Calu3 (cell line): ENCODE measurements at places on chromosomes 2 and 18. TPM values are rescaled to one million over a fixed set of nuclear protein-coding genes. Genes with fewer than 3 reads are reported as not detected.

CCDC121 gene
- 5.5 and 6.3 TPM in 2 replicates for total RNA-seq

SERPINB4 gene
- 0.76 TPM in 1 of 2 replicates, not detected in the other for total RNA-seq

ETAA1 gene
- total RNA-seq: 12.2 and 12.6 TPM in 2 replicates

CYP27A1 gene
- total RNA-seq: 11.8 and 12.2 TPM in 2 replicates

SAG gene
- not detected in 2 replicates for total RNA-seq

DSG1 gene
- total RNA-seq: not detected in 2 replicates

SLC8A1 gene
- total RNA-seq: 0.05 and 0.10 TPM in 2 replicates

UGT1A8 gene
- total RNA-seq: not detected in 2 replicates

TXNDC2 gene
- total RNA-seq: not detected in 2 replicates
